ENCODE measurements at places on chromosomes 2 and 18. TPM values are rescaled to one million over a fixed set of nuclear protein-coding genes. Genes with fewer than 3 reads are reported as not detected.

The ARMC9 gene
- 16.1 TPM for total RNA-seq

The CLHC1 gene
- 53.0 TPM for total RNA-seq

The GNAL gene
- 49.8 TPM for total RNA-seq

The PTPRM gene
- total RNA-seq = 45.4 TPM

The SPRED2 gene
- total RNA-seq = 8.6 TPM

The CBLN2 gene
- total RNA-seq = 39.3 TPM

DNA sequence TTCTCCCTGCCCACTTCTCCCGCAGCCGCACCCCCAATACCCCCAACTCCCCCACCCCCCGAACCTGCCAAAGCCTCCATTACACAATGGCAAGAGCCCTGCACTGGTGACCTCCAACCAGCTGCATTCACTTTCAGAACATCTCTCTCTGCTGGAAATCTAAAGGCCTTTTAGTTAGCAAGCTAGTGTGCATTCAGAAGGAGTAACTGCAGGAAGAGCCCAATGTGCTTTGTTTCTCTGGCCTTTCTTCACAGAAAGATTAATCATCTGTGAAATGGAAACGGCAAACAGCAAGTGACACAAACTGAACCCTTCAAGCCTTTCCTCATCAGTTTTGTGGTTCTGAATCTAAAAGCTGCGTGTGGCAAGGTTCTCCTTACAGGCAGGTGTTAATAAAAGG lies 124.2 kb downstream of the OLA1 start:
- no peak for DNase-seq

GRCh38 chr18:44725300-44726058 lies 44.8 kb downstream of the SETBP1 start:
- DNase-seq = no peak

DNA sequence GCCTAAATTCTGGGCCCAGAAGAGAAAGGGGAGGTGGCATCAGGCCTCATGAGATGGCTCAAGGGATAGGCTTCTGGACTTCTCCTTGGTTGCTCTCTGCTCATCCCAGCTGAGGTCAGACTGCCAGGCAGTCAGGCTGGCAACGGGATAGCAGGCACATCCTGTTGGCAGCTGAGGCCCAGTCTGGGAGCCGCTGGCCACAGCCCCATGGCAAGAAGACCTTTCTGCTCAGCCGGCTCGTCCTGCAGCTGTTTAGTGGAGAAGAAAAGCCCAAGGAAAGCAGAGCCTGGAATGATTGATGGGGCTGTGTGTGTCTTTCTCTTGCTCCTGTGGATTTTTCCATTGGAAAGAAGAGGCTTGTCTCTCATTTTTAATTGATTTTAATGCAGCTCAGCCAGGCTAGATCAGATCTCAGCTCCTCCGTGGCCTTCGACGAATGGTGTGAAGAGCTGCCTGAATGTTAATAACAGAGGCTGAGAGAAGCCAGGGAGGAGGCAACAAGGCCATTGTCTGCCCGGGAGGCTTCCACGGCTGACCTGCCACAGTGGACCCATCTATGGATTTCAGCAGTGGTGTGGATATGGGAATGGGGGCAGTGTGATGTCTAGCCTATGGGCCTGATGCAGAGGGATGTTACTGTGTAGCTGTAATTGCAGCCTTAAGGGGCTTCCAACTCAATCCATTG lies 99.5 kb downstream of the HS1BP3 start:
- peak; percentile 15 for DNase-seq

DNA sequence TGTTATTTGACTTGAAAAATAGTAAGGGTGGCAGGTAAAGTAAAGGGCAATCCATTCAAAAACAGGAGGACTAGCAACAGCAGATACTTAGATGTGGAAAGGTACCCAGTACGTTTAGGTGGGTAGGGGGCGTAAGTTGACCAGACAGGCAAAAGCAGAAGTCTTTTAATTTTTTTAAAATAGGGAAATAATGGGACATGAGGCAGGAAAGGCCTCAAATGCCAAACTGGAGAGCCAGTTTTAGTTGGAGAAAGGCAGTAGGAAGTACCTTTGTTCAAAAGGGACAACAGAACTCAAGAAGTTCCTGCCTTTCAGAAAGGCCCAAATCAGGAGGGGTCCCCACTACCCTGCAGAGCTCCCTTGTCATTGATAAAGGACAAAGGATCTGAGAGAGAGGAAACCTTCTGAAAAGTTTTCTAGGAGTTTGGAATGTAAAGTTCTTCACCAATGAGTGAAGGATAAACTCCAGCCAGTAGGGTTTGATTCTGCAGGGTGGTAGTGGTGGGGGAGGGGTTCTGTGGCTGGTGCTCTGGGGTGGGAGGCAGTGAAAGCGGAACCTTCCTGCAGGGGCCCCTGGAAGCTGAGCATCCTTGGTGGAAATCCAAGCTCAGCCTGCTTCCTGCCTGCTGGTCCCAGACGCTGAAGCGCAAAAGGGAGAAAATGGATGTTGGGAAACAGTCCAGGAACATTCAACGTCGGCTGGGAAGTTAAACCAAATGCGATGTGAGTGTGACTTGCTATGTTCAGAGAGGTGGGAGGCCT lies 40.1 kb downstream of the TMEM17 start:
- DNase-seq = peak; percentile 22

DNA sequence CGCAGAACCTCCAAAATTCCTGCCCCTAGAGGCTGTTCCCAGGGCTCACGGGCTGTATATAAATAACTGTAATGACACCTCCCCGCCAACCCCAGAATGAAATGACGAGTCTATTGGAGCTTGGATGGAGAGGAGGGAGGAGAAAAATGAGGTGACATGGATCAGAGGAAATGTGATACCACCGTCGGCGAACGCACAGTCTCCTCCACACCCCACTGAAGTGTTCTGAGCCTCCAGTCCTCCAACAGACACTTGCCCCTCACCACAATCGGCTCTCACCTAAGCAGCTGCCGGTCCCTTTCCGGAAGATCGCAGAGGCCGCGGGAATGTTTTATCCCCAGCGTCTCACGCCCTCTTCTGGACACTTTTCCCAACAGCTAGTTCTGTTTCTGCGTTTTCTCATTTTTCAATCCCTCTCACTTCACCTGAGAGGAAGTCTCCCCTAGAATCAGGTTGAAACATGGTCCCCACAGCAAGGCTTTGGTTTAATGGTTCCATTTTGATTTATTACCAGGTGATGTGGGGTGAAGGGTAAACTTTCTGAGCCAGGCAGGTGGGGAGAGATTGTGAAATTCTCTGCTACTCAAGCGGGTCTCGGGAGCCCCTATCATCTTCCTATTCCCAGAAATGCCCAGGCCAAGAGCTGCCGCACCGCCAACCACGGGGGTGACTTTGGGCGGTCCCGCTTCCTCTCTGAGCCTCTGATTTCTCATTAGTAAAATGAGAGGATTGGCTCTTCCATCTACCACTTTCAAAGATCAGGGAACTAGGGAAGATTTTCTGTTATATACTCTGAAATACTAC lies 9.1 kb upstream of the MYO5B start:
- peak; percentile 27 for DNase-seq

DNA sequence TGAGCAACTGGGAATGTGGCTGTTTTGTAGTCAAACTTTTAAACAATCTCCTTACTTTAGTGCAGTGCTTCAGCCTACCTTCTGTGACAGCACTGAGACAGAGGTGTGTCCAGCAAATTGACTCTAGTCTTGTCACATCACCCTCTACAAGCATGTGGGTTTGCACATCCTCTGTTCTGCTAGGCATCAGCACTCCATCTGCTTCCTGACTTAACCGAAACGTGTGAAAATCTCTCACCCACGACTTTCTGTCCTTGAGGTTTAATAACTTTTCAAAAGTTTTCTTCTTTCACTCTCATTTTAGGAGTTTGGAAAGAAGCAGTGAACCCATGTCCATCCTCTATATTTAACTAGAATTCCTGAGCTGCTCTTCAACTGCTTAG lies 42.6 kb downstream of the TTR start:
- no peak for DNase-seq

DNA sequence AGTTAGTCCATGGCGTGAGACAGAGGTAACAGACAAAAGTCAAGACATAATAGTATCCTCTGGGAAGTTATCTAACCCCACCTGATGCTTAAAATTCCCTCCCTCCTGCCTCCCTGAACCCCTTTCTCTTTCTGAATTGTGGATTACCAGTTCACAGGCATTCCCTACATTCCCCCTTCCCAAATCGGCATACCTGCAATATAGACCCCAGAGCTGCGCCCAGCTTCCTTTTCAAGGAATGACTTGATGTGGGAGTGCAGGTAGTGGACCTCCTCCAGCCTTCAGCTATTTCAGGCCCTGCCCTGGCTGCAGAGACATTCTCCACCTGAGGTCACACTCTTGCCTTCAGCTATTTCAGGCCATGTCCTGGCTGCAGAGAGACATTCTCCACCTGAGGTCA lies 111.1 kb upstream of the KLF7 start:
- no peak for DNase-seq

- no peak for DNase-seq
Observed at GRCh38 chr2:44004735-44005602, 9.2 kb upstream of the LRPPRC start.

GRCh38 chr18:46842583-46842982 lies 74.7 kb downstream of the PIAS2 start:
- no peak for DNase-seq

DNA sequence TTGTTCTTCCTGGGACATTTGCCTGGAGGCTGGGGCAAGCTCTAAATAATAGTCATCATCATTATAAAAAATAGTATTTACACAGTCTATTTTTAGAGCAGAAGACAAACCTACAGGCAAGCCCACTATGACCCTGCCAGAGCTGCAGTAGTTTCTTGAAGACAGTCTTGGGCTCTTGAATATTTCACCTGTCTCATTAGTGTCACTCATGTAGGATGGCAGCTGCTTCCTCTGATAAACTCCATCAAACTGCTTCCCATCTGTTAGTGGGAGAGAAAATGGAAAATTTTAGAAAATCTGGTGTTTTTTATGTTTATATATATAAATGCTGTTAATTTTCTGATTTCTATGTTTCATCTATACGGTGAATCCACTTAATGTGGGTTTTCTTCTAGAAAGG lies 8.5 kb upstream of the CYRIA start:
- DNase-seq = no peak

DNA sequence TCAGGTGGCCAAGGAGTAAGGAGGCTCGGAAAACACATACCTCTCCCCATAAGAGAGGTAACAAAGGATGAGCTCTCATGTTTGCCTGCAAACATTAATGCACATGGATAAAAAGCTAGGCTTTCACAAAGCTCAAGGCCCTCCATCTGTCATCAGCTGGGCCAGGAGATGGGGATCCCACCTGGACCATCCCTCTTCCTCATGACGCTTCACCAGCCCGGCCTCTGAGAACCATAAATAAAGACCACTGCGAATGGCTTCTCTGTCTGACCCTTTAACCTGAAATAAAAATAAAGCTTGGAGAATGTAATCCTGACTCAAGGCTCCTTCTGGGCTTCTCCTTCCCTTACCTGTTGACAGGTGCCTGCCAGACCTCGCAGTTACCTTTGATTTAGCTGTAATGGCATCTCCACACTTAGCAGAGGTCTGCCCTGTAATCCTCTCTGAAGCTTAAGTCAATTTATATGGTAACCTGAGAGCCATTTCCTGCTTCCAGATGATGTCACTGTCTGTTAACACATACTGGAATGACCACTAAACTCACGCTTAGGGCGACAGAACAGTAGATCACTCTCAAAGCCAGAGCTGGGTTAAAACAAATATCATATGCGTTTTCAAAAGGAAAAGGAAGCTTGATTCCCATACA lies 29.3 kb upstream of the FOXI3 start:
- DNase-seq = no peak

DNA sequence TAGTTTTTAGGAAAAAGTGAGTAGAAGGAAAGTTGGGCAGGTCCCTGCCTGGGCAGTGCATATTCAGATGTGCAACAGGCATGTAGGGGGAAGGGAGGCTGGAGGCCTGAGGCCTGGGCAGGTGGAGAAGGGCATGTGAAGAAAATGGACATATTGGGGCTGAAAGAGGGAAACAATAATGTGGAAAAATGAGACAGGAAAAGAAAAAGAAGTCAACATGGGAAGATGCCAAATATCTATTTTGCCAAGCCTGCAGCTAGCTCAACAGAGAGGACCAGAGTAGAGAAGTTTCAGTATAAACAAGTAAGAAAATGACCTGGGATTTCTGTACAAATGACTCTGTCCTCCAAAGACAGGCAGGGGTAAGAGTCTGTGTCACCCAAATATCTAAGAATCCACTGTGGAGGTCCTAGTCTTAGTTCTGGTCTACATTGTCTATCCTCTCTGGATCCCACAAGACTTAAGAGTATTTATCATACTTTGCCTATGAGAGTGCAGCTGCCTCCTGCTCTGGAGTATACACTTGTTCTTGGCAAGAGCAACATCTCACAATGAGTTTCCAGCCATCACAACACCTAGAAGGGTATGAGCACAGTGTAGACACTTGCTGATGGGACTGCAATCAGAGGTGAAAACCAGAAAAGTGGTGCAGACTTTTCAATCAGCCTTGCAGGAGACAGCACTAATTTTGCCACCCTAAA lies 80.2 kb downstream of the CLHC1 start:
- no peak for DNase-seq

DNA sequence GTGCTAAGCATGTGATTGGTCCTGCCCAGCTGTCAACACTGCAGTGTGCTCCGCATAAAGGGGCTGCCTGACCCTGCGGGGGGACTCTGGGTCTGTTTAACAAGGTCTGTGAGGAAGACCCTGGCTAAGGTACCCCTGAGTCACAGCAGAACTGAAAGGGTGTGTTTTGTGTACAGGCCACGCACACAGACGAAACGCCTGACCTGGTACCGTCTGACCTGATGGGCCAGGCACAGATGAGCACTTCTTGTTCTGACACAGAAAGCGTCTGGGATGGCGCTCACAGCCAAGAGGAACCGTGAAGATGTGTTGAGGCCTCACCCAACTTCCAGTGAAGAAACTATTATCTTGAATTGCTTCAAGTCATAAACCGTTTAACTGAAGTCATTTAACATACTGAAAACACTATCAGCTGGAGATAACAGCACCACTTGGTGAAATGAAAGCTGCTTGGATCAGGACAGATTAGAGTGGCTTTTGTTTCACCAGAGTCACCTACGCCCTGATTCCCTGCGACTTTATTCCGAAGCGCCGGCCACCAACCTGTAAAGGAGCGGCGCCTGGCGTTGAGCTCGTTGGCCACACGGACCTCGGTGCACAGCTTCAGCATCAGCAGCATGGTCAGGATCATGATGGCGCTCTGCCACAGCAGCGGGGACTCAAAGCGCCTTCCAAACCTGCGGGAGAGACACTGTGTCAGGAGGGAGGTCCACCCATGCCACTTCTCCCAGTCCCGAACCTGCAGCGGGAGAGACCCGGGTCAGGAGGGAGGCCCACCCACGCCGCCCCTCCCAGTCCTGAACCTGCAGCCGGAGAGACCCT lies 8.5 kb downstream of the SLC66A2 start:
- no peak for DNase-seq

Measured in occipital lobe (tissue), 3 donors.